ENCODE measurements at places on chromosomes 12 and 14. TPM values are rescaled to one million over a fixed set of nuclear protein-coding genes. Genes with fewer than 3 reads are reported as not detected.
A peak's percentile ranks its signal among the peaks of the same experiment; 100 is the strongest.

The BMAL2 gene
- total RNA-seq = 3.0 TPM

DNA sequence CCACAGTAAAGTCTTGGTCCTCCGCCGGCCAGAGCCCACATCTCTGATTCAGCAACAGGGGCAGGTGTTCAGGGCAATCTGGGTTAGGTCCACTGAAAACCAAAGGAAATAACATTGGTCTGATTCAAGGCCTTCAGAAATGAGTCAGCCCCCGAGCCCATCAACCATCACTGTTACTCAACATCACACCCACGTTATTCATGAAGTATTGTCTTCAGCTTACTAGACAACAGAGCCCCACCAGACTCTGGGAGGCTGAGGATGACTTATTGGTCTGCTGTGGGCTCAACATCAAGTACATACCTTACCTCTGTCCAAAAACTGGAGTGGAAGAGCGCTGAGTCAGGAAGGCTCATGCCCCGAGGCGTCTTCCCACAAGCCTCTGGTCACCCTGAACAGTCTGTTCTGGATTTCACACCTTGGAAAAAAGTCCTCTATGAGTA is 97.5 kb downstream of the ZFP36L1 start:
- ATAC-seq = peak; percentile 86

- no peak for ATAC-seq
Observed at GRCh38 chr12:6250343-6250742, 50.1 kb downstream of the CD9 start.

DNA sequence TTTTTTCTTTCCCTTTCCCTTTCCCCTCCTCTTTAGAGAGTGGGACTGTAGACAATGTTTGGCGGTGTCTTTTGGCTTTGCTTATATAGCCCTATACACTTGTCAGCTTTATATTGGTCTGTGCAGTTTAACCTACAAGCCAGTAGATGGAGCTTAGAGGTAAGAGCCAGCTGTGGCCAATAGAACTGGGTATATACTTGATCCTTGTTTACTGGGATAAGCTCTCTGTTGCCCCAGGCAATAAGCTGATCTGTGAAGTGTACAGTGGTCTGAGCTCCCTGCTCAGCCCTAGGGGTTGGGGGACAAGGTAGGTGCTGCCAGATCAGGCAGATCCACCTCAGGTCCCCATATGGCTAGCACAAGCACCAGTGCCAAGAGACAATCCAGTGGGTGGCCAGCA is 434.1 kb downstream of the NOVA1 start:
- no peak for ATAC-seq

DNA sequence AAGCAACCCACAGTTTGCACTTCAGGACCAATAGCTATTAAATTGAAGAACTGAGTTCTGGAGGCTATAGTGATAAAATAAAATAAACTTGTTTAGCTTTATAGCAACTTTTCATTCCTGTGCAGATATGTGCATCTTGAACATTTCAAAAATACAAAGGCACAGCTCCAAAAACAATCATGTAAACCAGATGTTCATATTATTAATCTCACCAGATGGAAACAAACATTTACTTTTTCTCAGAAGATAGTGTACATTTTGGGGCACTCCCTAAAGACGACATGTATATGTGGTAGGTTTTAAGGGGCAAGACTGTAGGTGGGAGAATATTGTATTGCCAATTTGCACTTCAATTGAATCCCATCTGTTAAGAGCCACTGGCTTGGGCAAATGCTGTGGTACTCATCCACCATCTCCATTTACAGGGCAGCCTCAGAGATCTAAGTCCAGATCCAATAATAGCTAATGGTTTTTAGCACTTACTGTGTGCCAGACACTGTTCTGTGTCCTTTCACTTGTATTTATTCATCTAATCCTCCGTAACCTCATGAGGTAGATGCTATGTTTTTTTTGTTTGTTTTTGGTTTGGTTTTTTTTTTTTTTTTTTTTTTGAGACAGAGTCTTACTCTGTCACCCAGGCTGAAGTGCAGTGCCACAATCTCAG is 49.1 kb downstream of the PTGER2 start:
- ATAC-seq = no peak

GRCh38 chr12:119730381-119730780 is 62.4 kb downstream of the PRKAB1 start:
- ATAC-seq = no peak

GRCh38 chr12:66033151-66033550 is 97.4 kb downstream of the LLPH start:
- ATAC-seq = no peak

DNA sequence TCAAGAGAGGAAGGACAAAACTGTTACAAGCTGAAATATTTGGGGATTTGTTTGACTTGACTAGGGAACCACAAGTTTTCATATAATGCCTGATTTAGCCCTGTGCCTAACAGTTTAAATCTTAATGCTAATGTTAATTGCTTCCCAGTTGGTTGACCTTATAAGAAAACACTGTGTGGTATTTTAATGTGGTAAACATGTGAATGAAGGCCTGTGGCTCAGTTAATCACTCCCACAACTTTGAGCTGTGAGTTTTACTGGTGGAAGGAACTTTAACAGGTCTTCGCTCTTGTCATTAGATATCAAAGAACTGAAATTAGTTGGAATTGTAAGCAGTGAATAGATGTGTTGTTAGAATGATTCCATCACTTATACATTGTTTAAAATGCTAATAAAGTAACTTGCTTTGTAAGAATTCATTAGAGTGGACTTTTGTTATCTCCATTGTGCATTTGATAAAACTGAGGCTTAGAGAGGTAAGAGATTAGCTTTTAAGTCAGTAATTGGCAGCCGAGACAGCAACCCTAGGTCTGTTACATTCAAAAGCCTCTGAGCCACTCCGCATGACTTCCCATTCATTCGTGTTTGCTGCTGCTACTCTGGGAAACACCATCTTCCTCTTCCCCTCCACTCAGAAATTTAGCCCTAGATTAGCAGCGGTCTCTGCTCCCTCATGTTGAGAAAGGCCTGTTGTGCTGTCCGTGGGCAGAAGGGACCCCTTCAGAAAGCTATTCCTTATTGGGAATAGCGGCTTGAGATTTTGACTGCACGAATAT is 1.0 kb upstream of the TBK1 start:
- ATAC-seq = no peak

DNA sequence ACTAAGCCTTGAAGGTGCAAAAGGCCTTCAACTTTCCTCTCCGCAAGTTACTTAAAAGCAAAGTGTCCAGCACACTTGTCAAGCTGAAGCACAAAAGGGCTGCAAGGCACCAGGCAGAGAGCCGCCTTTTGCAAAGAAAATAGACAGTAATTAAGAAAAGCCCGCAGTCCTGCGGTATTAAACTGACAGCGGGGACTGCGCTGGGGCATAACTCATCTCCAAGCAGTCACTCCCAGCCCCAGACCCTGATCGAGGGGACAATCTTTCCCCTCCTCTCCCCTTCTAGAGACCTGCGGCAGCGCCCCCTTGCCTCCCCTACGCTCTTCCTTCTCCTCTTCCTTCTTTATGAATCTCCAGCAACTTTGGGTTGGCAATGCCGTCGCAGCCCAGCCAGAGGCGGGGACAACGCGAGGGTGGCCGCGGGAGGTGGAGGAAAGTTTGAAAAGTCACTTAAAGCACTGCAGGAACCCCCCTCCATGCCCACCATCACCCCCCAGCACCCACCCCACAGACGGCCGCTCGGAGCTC is 200.9 kb upstream of the CAND1 start:
- ATAC-seq = peak; percentile 3

The EML1 gene
- total RNA-seq = 150 TPM

- ATAC-seq = no peak
Observed at GRCh38 chr14:51977075-51977474, 12.3 kb upstream of the RTRAF start.

GRCh38 chr14:22926316-22926715 is 2.9 kb downstream of the PRMT5 start:
- ATAC-seq = no peak

GRCh38 chr12:131487388-131488124 is 223.3 kb upstream of the SFSWAP start:
- ATAC-seq = peak; percentile 54

GRCh38 chr12:96323906-96324305 is 76.3 kb downstream of the CDK17 start:
- ATAC-seq = no peak

GRCh38 chr12:48691826-48692487 is 9.9 kb upstream of the KANSL2 start:
- no peak for ATAC-seq

The PLEKHA5 gene
- 120 TPM for total RNA-seq

The AICDA gene
- total RNA-seq = not detected

DNA sequence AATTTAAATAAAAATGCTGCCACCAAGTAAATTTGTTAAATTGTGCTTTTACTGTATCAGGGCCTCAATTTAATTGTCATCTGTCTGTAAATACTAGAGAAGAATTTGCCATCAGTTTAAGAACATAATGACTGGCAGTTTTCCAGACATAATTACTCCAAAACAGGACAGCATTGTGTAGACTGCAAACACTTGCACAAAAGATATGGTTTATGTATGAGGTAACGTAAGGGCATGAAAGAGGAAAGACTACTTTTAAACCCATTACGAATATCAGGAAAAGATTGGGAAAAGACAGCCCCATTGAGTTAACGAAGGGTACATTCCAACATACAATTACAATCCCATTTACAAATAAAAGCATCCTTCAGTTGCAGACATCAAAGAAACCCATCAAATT is 59.8 kb upstream of the KRR1 start:
- ATAC-seq = no peak

The SERPINA3 gene
- total RNA-seq = 230 TPM

DNA sequence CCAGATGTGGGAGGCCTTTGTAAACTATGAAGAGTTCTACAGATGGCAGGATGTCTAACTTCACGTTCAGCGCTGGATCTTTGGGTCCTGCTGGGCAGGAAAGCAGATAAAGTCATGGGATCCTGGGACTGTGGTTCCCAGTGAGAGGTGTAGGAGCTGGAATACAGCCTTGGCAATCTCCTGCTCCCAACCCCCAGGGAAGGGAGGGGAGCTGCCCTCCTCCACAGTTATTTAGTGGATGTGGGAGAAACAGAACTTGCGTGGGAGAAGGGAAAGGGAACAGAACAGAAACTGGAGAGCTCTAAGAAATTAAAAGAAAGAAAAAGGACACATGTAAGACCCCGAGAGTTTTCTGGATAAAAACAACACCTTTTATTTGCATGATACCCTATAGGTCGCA is 37.0 kb downstream of the NUAK1 start:
- no peak for ATAC-seq

DNA sequence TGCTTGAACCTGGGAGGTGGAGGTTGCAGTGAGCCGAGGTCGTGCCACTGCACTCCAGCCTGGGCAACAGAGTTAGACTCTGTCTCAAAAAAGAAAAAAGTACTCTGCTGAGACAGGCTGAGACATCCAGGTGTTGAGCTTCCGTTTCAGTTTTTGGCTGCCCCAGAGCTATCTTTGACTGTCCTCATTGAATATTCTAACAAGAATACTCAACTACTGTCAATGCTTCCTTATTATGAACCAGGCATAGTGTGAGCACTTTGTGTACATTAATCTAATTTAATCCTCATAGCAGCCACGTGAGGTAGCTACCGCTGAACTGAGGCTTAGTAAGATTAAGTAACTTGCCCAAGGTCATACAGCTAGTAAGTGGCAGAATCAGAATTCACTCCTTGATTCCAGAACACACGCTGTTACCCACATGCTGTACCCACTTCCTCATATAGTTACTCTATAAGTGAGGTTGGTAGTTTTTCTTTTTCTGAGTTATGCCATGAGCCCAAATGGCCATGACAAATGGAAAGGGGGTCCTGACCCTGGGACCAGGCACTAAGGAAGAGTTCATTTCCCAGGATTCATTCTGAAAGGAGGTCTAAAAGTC is 11.3 kb downstream of the ALDH1L2 start:
- no peak for ATAC-seq

GRCh38 chr12:129902371-129903091 is 1.3 kb downstream of the TMEM132D start:
- no peak for ATAC-seq

- ATAC-seq = no peak
Observed at GRCh38 chr14:104781271-104782077, 14.1 kb downstream of the AKT1 start.

The TAS2R46 gene
- total RNA-seq = not detected

The NTF3 gene
- 4.2 TPM for total RNA-seq

DNA sequence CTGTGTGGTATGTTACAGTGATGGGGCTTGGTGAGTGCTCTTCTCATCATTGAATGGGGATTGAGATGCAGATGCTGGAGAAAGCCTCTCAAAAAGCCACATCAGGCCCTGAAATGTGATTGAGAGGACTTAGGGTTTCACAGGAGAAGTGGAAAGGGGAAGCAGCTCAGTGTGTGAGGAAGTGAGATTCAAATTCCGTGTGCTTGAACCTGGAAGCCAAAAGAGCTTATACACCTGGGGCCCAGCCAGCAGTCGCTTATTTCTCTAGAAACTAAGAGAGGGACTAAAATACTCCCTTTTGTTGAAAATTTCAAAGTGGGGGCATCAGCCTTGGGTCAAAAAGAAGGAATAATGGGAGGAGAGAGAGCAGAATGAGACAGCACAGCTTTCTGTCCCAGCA is 39.1 kb upstream of the GZMB start:
- no peak for ATAC-seq

The GLRX5 gene
- 34.3 TPM for total RNA-seq

DNA sequence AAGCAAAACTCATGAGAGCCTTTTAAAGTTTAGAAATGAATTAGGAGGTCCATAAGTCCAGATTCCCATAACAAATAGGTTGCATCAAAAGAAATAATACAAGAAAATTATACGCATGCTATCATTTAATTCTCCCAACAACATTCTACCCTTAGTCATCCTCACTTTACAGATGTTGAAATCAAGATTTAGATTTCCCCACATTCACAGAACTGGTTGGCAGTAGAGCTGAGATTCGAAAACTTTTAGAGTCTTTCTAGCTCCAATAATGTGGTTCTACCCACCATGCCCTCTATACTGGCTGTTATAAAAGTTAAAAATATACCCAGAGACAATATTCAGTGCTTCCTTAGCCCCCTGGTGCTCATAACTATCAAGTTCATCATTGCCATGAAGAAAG is 56.6 kb upstream of the METAP2 start:
- ATAC-seq = no peak

GRCh38 chr12:61538951-61539350 is 721.3 kb upstream of the USP15 start:
- no peak for ATAC-seq

The CPM gene
- total RNA-seq = 47.4 TPM

DNA sequence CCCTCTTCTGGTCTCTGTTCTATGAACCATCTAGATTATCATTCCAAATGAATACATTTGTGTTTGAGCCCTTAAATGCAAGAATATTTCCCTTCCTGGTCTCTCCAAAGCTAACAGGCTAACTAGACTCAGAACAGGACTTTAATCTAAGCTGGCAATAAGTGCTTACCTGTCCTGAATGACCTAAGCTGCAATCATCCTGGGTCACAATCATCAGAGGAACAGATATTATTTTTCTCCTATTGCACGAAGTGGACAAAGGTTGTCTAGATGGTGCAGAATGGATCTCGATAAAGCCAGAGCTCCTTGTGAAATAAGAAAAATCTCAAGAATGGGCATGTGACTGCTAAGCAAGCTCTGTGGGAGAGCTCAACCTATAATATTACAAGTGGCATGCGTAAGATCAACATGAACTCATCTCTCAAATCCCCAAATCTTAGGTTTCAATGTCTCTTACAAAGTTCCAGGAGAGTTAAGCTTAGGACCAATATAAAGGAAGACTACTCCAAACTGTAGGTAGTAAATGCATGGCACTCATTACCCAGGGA is 10.6 kb upstream of the NUMB start:
- no peak for ATAC-seq

The DPF3 gene
- total RNA-seq = 0.37 TPM

- ATAC-seq = no peak
Observed at GRCh38 chr12:116000252-116000651, 277.2 kb downstream of the MED13L start.

The RNASE3 gene
- total RNA-seq = not detected

The GOLGA5 gene
- 41.7 TPM for total RNA-seq
